ENCODE measurements at places on chromosomes 3 and 15. TPM values are rescaled to one million over a fixed set of nuclear protein-coding genes. Genes with fewer than 3 reads are reported as not detected.

The MYRIP gene
- not detected for total RNA-seq

The WDR6 gene
- 75.3 TPM for total RNA-seq

The PAQR5 gene
- total RNA-seq: 7.9 TPM

The HRG gene
- total RNA-seq: not detected

The MYZAP gene
- total RNA-seq: not detected

The TRIM42 gene
- total RNA-seq: not detected

The CCR8 gene
- not detected for total RNA-seq

The COL6A6 gene
- total RNA-seq: 1.6 TPM

The FAM107A gene
- total RNA-seq: under 0.01 TPM

The VGLL3 gene
- 25.7 TPM for total RNA-seq

The CFAP44 gene
- 5.5 TPM for total RNA-seq

The SYNPR gene
- total RNA-seq: not detected

The ANXA2 gene
- 5,074 TPM for total RNA-seq

The APBA2 gene
- 12.2 TPM for total RNA-seq

Data from smooth muscle cell of trachea (primary cell).